ENCODE measurements at places on chromosomes 7 and 10. TPM values are rescaled to one million over a fixed set of nuclear protein-coding genes. Genes with fewer than 3 reads are reported as not detected.
A peak's percentile ranks its signal among the peaks of the same experiment; 100 is the strongest.

- peak; percentile 22 for DNase-seq
These were observed 38.8 kb upstream of the DNAH11 start for GRCh38 chr7:21504021-21504420.

EXOSC1 gene
- 32.0 TPM for polyA plus RNA-seq

DNA sequence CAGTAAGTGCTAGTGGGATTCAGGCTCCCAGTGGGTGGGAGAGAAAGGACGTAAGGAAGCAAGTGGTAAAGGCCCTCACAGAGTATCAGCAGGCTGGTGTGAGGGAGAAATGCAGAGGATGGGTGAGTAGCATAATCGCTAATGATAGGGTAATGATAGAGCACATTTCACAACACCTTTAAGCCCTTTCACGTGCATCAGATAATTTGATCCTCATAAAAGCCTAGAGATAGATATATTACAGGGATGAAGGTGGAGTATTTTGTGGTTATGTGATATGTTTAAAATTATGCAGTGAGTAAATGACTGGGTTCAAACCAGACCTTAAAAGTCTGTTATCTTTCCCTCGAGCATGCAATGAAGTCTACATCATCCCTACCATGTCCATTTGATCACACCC is 10.3 kb downstream of the LEP start:
- no peak for DNase-seq

- peak; percentile 66 for DNase-seq
These were observed 340.7 kb upstream of the CELF2 start for GRCh38 chr10:10676972-10677371.

- no peak for DNase-seq
These were observed 40.8 kb upstream of the SEC61G start for GRCh38 chr7:54799792-54800191.

OSBPL3 gene
- polyA plus RNA-seq: 17.7 TPM

SLC18A3 gene
- polyA plus RNA-seq: not detected

DNA sequence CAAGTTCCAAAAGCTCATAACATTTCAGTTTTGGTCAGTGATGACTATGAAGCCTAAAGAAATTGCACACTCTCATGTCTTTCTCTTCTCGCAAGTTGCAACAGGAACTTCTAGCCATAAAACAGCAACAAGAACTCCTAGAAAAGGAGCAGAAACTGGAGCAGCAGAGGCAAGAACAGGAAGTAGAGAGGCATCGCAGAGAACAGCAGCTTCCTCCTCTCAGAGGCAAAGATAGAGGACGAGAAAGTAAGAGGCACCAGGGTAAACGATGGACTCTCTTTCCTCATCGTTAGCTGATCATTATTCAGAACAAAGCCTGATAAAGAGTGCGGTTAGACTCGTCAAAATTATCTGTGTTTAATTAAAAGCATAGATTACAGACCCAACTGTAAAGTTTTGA is 94.7 kb downstream of the HDAC9 start:
- DNase-seq: no peak

- DNase-seq: no peak
These were observed 127.8 kb downstream of the TMEM26 start for GRCh38 chr10:61325223-61325960.

- DNase-seq: no peak
These were observed 83.1 kb downstream of the FAS start for GRCh38 chr10:89073719-89074118.

CCDC172 gene
- not detected for polyA plus RNA-seq

- DNase-seq: no peak
These were observed 129.4 kb upstream of the SHH start for GRCh38 chr7:155941688-155942087.

- no peak for DNase-seq
These were observed 91.9 kb downstream of the ZWINT start for GRCh38 chr10:56269181-56269580.

DNA sequence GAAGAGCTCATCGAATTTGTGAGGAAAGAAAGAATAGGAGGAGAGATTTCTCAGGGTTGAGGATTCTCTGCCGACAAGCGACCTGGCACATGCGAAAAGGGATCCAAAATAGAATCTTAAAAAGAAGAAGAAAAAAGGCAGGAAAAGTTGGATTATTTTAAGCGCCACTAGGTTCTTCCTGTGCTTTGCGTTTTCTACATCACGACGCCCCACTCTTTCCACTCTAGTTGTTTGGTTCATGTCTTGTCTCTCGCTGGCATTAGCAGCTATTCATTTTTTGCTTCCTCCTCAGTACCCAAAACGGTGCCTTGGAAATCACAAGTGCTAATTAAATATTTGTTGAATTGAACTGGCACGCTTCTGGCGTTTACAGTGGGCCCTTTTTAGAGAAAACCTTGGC is 674 bp upstream of the FRA10AC1 start:
- no peak for DNase-seq

DNA sequence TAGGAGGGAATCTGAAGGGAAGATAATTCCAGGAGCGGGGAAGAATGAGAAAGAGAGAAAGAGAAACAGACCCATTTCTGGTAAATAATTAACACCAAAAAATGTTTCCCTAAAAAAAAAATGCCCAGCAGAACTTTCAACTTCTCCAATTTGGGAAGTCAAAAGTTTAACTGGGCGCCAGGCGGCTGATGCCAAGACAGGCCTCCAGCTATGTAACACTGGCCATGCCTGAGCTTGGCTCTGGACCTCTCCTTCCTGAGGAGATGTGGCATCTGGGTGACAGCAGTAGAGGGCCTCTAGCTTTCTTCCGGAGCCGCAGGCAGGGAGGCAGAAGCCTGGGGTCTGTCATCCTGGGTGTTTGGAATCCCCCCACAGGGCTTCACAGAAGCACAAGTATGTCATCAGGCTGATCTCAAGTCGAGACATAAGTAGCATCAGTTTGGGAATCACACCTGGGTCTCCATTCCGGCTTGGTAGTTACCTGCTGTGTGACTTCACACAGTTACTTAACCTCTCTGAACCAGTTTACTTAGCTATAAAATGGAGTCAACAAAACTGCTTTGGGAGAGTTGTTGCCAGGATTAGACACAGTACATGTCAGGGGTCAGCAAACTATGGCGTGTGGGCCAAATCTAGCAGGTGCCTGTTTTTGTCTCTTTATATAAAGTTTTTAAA is 50.5 kb upstream of the TCF7L2 start:
- no peak for DNase-seq

DNA sequence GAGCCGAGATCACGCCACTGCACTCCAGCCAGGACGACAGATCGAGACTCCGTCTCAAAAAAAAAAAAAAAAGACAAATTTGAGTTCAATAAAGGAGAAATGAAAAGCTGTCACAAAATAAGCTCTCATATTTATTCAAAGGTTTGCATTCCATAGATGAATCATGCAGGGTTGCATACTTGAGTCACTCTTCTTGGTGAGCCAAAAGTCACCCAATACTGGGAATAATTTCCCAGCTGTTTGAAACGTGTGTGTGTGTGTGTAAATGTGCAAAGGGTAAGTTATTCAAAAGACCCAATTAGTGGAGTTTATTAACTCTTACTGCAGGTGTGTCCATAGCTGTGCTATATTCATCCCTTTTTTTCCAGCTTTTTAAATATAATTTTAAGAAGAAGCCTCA is 297.7 kb downstream of the CCDC3 start:
- DNase-seq: no peak

SPDYE18 gene
- polyA plus RNA-seq: 1.6 TPM

- no peak for DNase-seq
These were observed 11.7 kb upstream of the VIM start for GRCh38 chr10:17216217-17216900.

ZNF518A gene
- 55.3 TPM for polyA plus RNA-seq

ASIC3 gene
- 3.2 TPM for polyA plus RNA-seq

DNA sequence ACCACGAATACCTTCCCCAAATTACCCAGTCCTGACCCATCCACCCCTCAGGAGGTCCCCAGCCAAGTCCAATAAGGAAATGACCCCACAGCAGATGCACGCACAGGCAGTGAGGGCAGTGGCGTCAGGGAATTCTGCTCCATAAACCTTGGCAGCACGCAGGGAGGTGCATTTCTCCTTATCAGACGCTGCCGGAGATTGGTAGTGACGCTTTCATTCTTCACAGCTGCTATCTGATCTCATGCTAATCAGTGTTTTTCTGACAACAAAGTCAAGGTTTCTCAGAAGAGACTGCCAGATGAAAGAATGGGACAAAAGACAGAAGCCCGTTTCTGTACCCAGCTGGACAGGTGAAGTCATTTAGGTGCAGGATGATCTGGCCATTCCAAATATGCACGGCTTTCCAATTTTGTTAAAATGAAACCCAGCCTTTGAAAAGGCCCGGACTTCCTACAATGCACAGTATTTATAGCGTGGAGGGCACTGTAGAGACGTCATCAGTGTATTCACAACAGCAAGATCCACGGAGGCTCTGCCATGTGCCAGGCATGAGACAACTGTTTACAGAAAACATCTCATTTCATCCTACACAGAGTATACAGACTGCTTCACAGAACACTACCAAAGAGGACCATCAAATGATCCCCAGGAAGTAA is 35.3 kb downstream of the DIP2C start:
- DNase-seq: no peak

- DNase-seq: no peak
These were observed 115.0 kb downstream of the SND1 start for GRCh38 chr7:127766831-127767459.

DNA sequence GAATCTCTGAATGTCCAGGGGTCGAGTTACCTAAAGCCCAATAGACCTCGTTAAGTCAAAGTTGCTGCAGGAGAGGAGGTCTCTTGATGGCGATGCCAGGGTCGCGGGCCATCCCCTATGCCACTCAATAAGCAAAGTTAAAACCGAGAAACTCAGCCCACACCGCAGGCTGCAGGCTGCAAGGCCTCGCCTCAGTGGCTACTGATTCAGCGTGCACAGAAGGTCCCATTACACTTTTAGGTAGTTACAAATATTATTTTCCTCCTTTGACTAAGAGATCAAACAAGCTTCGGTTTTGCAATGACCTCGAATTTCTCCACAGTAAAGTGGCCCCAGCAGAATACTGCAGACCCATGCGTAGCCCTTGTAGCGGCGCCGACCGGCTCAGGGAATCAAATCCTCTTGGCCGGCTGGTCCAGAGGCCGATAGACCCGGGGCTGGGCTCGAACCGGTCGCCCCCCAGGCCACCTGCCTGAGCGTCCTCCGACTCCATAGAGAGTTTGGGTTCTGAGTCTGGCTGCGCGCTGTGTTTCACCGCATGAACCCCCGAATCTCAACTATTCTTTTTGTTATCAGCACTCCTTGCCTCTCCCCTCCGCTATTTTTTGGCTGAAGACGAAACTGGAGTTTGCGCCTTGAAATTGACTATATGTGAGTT is 2.3 kb downstream of the C1QL3 start:
- no peak for DNase-seq

- DNase-seq: no peak
These were observed 468.8 kb upstream of the NRP1 start for GRCh38 chr10:33803248-33803647.

- DNase-seq: no peak
These were observed 4.1 kb downstream of the STK31 start for GRCh38 chr7:23714150-23714464.

BTAF1 gene
- polyA plus RNA-seq: 45.5 TPM

ZNF853 gene
- 19.7 TPM for polyA plus RNA-seq

GRCh38 chr10:79222186-79222585 is 125.1 kb upstream of the PPIF start:
- DNase-seq: no peak

ELAPOR2 gene
- polyA plus RNA-seq: 8.3 TPM

ITPRID1 gene
- polyA plus RNA-seq: not detected

GRCh38 chr7:1536743-1537534 is 6.4 kb downstream of the MAFK start:
- peak; percentile 95 for DNase-seq

DTX2 gene
- 7.8 TPM for polyA plus RNA-seq

DNA sequence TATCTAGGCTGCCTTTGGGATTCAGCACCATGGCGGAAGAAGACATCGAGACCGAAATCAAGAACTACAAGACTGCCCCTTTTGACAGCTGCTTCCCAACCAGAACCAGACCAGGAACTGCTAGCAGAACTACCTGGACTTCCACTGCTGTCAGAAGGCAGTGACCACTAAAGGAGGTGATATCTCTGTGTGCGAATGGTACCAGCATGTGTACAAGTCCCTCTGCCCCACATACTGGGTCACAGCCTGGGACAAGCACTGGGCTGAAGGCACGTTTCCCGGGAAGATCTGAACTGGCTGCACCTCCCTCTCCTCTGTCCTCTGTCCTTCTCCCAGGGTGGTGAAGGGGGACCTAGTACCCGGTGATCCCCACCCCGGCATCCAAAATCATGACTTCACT is 25.6 kb upstream of the PDIA4 start:
- no peak for DNase-seq

DNA sequence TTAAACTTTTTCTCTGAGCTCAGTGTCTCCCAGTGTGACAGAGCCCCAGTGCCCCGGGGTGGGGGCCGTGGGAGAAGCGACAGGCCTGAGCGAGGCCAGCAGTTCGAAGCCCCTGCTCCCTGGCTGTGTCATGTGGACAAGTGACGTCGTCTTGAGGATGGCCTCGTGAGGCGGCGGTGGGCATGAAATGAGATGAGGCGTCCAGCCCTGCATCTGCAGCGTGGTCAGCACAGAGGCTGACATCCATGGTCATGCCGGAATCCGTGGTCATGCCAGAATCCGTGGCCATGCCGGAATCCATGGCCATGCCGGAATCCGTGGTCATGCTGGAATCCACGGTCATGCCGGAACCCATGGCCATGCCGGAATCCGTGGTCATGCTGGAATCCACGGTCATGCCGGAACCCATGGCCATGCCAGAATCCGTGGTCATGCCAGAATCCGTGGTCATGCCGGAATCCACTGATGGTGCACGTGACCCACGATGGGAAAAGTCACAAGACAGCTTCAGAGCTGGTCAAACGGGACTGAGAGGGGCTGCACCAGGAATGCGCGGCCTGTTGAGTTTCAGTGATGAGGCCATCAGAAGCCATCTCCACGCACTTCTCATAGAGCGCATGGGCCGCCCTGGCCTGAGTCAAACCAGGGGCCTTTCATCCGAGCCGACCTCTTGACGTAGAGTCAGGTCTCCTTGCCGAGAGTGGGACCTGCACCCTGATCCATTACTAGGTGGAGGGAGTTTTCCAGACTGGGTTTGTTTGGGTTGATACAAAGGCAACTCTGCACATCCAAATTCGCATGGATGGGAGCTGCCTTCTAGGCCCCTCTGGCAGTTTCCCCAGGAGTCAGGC is 342.5 kb downstream of the PTPRN2 start:
- DNase-seq: no peak

HDAC9 gene
- 8.4 TPM for polyA plus RNA-seq

NCAPG2 gene
- 25.5 TPM for polyA plus RNA-seq

GRCh38 chr7:84837405-84837804 is 349.5 kb downstream of the SEMA3D start:
- peak; percentile 8 for DNase-seq

Data from renal pelvis (tissue), 12 donors.